ENCODE measurements at places on chromosomes 12 and 14.

GRCh38 chr14:102537981-102538601, 28.5 kb upstream of the ANKRD9 start:
- DNase-seq, result no peak

- no peak for DNase-seq
Measured at GRCh38 chr14:24179294-24179960, 7.5 kb downstream of the REC8 start.

DNA sequence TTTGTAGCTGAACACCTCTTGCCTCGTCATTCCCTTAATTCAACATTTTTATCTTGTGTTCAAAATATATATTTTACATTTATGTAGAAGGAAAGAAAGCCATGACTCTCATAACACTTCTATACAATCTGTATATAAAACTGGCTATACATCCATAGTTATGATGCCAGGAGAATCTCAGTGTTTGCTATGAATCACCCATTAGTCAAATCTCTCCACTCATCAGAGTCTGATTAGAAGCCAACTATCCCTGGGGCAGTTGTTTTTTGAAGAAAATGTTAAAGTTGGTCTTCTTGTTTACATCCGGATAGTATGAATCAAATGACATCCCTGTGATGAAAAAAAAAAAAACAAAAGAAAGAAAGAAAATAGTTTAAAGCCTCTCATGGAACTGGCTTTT, 503.9 kb downstream of the NELL2 start:
- DNase-seq, result no peak

DNA sequence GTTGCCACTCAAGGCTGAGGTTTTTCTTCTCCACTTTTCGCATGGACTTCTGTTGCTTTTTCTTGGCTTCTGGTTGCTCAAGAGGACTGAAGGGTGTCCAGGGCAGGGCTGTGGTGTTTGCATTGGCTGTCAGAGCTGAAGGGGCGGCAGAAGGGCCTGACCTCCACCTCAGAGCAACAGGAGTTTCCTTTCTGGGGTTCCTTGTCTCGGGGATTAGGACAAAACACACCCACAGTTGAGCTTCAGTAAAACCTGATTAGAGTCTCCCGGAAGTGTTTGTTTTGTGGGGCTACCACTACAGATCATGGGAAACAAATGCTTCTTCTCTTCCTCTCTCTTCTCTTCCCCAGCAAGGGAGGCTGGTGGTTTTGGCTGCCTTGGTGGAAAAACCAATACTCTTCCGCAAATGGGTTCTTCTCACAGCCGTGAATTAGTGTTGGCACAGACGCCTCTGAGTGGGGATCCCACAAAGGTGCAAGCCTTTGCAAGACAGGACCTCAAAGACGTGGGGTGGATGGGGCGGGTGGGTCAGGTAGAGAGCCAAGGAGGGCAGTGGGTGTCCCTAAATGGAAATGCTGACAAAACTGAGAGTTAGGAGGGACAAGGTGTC, 317.7 kb upstream of the TBX3 start:
- no peak for DNase-seq

DNA sequence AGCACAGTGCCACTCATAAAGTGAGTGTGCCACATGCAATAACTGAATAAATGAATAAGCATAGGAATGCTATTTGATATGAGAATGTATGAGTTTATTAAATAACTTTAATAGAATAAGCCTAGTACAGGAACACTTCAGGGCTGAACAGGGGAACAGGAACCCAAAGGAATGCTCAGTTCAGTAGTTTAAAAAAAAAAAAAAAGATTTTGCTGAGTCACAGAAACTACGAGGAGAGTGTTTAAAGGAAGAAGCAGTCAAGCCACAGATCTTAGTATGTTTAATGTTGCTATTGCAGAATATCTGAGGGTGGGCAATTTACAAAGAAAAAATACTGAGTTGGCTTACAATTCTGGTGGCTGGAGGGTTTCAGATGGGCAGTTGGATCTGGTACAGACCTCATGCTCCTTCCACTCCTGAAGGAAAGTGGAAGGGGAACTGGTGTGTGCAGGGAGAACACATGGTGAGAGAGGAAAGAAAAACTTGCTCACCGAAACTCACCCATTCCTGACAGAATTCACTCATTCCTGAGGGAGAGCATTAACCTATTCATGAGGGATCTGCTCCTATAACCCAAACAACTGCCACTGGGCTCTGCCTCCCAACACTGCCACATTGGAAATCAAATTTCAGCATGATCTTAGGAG, 880.3 kb upstream of the MGAT4C start:
- DNase-seq, result no peak

GRCh38 chr12:1360441-1361210, 233.8 kb downstream of the FBXL14 start:
- DNase-seq, result no peak

DNA sequence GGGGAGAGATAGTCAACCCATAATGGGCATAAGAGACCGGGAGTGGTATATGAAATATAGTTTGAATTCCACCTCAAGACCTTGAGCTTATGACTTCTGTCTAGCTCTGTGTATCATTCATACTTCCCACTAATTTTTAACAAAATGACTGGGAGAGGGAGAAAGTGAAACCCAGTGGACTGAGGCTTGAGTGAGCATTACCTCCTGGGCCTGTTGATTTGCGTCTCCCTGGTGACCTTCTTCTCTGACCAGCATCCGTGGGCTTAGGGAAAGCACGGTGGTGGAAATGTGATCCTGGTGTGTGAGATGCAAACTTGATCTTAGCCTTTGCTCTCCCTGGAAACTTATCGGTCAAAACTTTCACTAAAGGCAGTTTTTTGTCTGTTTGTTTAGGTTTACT, 207.9 kb upstream of the BCL2L14 start:
- no peak for DNase-seq

DNA sequence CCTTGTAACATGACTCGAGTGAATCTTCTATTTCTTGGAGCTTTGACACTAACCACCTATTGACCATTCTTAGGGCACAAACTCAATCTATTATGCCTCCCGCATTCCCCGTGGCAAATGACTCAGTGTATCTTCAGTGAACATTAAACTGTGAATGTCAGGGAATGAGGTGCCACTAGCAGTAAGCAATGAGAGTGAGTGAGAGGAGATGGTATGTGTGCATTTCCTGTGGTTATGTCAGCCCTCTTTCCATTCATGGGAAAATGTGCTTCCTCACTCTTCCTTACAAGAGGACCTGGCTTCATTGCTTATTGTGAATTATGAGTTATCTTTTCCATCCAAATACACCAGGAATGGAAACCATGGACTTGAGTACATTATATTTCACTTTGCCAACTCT, 229.2 kb downstream of the EMP1 start:
- no peak for DNase-seq

GRCh38 chr12:8823565-8824300, 1.3 kb downstream of the A2ML1 start:
- DNase-seq, result no peak

GRCh38 chr12:100445081-100445481, 28.6 kb upstream of the NR1H4 start:
- no peak for DNase-seq

DNA sequence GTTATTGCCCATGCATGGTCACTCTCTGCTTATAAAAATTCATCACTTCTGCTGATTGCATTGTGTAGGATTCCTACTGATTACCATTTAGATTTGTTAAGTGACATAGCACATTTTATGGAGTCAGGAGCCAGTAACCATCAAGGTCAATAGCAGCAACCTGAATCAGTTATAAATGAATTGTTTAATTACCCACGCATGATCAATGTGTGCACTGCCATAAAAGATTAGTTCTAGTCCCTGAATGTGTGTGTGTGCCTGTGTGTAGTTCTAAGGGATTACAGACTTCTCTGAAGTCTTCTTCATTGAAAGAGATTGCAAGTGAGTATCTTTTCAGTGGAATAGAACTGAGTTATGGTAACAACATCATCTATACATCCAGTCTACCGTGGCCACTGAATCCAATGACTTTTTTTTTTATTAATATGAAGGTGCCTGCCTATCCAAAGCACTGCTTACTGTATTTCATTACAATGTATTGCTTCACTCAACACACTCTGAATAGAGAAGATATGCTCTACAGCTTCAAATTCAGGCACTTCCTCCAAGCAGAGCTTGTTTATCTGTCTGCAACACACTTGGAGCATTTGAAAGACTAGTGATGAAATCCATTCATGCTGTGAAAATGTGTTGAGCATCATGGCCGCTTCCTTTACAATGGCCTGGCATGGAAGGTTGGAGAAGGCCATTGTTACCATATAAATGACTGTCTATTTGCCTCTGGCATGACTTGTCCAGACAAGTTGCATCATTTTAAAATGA, 381.7 kb downstream of the DIO2 start:
- DNase-seq, result no peak

GRCh38 chr12:80352474-80352873, 91.6 kb upstream of the PTPRQ start:
- no peak for DNase-seq

- no peak for DNase-seq
Measured at GRCh38 chr12:46299851-46300250, 31.0 kb upstream of the SLC38A1 start.

- DNase-seq, result no peak
Measured at GRCh38 chr12:95848575-95849388, 10.0 kb upstream of the SNRPF start.

GRCh38 chr14:102770147-102771123, 6.8 kb upstream of the TRAF3 start:
- DNase-seq, result no peak

DNA sequence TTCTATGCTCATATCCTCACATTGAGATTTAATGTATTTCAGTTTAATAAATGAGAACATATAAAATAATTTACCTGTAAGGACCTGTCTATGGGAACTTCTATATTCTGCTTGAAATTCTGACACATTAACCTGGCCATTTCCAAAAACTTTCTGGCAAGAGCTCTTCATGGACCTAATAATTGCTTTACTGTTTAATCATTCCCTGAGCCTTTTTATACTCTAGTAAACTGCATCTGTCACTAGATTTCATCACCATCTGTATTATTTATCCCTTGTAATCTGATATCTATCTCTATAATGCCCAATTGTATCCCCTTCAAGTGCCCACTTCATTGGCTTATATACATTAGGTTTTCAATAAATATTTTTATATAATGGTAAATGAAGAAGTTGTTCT, 327.7 kb downstream of the RAD51B start:
- DNase-seq, result no peak

GRCh38 chr12:62239571-62239970, 20.6 kb upstream of the USP15 start:
- no peak for DNase-seq

- DNase-seq, result no peak
Measured at GRCh38 chr12:67795236-67795635, 146.7 kb downstream of the DYRK2 start.

- no peak for DNase-seq
Measured at GRCh38 chr12:116481726-116482125, 77.5 kb upstream of the MAP1LC3B2 start.

DNA sequence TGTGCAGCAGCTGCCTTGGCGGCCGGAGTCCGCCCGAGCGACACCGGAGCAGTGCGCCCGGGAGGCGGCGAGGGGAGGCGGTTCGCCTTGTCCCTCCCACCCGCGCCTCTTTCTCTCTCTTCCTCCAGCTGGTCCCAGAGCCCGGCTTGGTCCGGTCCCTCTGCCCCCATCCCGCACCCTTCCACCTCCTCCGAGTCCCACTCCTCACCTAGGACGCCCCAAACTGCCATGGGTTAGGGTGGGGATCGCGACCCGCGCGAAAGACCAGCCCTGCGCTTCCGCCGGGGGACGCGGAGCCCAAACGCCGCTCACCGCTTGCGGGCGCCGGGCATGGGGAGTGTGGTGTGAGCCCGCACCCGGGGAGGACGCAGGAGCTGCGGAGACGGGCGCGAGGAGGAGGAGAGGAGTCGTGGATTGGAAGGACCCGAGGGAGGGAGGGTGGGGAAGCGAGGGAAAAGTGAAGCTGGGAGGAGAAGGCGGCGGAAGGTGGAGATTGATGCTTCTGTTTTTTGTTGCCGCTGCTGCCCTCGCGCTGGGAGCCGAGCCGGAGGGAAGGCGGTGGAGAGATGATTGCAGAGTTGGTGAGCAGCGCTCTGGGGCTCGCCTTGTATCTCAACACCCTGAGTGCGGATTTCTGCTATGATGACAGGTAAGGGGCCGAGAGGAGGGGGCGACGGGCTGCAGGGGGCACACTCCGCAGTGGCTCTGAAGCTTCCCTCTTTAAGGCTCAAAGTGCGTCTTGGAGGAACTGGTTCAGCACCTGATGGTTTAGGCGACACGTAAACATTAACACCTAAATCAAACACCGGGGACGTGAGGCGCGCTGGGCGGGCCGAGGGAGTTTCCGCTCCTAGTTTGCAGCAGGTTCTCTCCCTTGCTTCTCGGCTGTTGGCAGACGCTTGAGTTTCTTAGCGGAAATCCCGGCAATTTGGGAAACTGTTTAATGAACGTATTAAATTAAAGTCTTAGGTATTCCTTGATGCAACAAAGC, 610 bp downstream of the TMTC2 start:
- DNase-seq, result peak; percentile 73

GRCh38 chr12:84056-84455, 17.5 kb downstream of the IQSEC3 start:
- DNase-seq, result no peak

DNA sequence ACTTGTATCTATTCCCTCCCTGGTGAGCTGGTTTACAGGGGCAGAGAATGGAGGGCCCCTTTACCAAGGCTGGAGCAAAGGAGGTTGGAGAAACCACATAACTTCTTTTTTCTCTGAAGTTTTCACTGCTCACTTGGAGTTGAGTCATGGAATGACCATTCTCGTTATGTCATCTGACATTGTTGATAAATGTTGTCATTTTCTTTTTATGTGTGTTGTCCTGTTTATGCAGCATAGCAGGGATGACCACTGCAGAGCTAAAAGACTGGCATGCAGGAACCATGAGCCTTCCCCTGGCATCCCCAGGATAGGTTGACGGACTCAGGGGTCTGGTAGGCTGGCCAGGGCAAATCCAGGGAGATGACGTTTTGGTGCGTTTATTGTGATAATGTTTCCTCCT, 256.8 kb upstream of the DDHD1 start:
- DNase-seq, result no peak

DNA sequence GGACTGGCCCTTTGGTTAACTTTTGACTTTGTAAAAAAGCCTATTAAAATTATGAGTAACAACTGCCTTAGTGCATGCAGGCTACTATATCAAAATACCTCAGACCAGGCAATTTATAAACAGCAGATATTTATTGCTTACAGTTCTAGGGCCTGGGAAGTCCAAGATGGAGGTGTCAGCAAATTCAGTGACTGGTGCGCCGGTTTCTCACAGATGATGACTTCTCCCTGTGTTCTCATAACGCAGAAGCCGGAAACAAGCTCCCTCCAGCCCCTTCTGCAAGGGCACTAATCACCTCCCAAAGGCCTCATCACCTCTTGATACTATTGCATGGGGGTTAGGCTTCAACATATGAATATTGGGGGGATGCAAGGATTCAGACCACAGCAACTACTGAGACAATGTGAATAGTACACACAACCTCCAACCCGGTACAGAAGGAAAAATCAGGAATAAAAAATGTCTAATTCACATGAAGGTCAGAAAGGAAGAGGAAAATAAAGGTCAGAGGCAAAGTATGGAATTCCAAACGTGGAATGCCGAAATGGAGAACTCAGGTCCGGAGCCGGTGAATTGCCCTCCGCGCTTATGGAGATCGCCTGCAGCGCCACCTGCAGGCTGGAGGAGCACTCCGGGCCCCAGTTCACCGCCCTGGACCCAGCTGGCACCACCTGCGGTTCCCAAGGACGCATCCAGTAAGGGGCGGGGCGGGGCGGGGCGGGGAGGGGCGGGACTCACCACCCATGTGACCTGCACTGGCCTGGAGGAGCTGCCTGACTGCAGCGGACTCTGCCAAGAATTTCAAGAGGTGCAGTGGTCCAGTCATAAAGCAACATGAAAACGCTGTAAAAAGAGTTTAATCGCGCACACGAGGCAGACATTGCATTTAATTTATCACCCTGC, 203.4 kb downstream of the KIF26A start:
- peak; percentile 48 for DNase-seq

All from activated T-cell treated with anti-CD3 and anti-CD28 coated beads, Interleukin-2, amount 50 U/mL, for 48 hours (primary cell).